ENCODE measurements at places on chromosomes 3 and 15.

DNA sequence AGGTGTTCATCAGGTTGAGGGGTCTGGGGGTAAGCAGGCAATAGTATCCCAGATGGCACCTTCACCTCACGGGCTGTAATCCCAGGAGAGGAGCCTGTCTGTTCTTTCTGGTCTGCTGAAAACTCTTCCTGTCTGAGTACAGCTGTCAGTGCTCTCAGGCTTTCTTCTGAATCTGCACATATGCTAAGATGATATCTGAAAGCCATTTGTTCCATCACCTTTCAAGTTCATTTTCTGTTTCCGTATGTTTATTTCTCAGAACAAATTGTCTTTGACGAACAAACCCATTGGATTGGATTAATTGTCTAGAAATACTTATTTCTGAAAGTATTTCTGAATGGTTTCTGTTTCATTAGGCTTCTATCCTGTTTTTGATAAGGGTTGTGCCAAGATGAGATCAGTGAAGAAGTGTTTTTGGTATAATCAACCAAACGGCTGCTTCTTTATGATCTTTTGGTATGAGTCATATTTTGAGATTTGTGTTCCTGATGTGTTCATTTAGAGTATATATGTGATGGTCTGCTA, 13.3 kb downstream of the ZNF592 start:
- no peak for DNase-seq

DNA sequence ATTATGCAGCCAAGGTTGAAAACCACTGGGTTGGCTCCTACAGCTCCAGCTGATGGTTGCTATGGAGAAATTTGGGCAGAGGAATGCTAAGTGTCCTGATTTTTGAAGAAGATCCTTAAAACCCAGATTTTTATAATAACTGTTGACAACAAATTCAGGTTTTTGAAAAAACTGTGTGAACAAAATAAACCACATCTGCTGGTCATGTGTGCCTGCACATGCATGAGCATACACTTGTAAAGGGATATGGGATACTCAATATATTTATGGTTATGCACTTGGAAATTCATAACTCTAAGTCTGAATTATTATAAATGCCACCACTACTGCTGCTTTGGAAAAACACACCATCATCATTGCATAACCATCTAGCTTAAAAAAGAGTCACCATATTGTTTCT, 133.7 kb downstream of the THRB start:
- DNase-seq: no peak

- no peak for DNase-seq
Observed at GRCh38 chr3:53846851-53847155, 435 bp downstream of the IL17RB start.

DNA sequence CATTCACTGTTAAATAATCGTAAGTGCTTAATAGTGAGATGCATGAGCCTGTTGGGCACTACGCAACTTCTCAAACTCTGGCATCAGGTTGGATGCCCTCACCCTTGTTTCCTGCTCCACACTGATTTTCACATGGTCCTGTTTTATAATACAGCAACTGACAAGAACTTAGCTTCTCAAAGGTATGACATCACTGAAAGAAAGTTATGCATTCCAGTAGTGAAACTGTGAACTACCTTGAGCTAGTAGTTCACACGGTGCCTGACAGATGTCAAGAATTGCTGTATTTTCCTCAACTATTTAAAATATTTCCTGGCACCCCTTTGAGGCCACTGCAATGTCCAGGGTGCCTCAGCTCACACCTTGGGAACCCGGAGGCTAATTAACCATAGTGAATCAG, 327.5 kb downstream of the RORA start:
- no peak for DNase-seq

DNA sequence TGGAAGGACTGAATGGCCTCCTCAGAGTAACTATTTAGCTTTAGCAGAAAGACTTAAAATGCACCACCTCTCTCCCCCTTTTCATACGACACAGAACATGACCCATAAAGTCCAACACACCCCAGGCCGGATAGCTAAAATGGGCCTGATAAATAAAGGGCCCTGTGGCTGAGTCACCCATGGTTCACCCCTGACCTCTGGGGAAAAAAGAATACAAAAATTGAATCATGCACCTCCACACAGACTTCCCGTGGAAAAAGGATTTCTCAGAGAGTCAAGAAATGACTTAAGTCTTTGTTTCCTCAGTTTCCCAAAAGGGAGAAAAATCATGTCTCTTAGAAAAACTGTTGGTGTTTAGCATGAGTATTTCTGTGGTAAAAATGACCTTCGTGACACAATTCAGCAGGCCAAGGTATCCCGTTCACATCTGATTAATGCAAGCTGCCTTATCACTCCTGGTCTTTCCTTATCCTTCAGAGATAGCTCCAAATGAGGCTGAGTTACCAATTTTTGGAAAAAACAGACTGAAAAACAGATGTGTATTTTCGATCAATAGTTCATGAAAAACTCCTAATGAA, 34.0 kb upstream of the ARHGEF3 start:
- DNase-seq: no peak

DNA sequence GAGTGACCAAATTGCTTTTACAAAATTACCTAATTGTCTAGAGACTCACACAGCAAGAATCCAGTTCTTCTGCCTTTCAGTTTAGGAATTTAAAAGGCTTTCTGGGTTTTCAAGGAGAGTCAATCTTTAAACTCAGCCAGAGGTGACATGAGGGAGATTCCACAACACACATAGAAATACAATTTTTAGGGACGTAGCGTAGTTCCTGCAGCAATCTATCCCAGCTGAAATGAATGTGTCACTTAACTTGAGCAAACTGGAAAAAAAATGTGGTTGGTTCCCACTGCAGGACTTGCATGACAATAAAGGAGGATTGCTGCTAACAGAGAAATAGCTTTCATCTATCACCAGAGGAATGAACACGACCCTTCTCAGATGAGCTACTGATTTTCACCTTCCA, 269.7 kb downstream of the OTOL1 start:
- DNase-seq: no peak

DNA sequence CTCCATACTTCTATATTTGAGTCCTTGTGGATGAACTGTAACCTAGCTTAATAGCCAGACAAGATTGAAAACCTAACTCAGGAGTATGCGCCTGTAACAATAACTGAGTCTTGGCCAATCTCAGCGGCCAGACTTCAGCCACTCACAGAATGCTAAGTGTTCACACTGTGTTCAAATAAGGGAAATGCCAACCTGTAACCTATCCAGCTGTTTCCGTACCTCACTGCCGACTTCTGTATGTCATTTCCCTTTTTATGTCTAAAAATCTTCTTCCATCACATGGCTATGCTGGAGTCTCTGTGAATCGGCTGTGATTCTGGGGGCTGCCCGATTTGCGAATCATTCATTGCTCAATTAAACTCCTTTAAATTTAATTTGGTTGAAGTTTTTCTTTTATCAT, 169.2 kb downstream of the NFKBIZ start:
- no peak for DNase-seq

DNA sequence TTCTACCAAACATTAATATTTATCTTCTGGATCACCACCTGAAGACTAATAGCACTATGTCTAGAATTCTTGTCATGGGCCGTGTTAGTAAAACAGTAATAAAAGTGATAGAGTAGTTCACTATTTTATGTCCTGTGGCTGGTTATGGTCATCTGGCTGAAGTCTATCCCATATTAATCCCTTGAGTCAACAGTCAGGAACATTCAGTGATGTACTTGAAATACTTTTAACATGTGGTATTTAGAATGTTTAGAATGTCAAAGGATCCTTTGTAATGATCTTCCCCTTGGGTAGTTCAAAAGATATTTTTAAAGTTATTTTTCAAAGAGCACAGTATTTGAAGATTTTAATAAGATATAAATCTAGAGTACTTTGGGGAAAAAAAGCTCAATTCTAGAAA, 117.0 kb downstream of the MBNL1 start:
- peak; percentile 63 for DNase-seq

GRCh38 chr15:44713006-44713966, 2.0 kb downstream of the B2M start:
- peak; percentile 48 for DNase-seq

GRCh38 chr3:98972155-98972554, 70.7 kb upstream of the DCBLD2 start:
- DNase-seq: peak; percentile 83

- no peak for DNase-seq
Observed at GRCh38 chr3:165918657-165918979, 81.4 kb upstream of the BCHE start.

GRCh38 chr15:74175271-74176191, 2.0 kb downstream of the ISLR start:
- no peak for DNase-seq

GRCh38 chr3:177563243-177563780, 366.0 kb upstream of the TBL1XR1 start:
- DNase-seq: peak; percentile 48

DNA sequence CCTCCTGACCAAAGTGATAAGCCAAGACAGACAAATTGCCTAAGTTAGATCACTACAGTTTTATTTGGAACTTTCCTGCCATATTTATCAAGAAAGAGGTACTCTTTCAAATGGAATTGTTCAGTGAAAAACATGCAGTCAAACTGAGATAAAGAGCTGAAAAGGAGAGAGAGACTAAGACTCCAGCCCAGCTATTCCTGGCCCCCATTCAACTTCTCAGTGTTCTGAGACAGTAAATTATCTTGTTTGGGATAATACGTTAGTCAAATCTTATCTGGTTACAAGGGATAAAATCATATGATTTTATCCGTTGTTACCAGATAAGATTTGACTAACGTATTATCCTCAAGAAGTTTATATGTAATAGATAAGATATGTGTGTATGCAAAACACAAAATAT, 67.6 kb upstream of the CMC1 start:
- DNase-seq: no peak

GRCh38 chr3:168044049-168044448, 51.7 kb downstream of the GOLIM4 start:
- no peak for DNase-seq

DNA sequence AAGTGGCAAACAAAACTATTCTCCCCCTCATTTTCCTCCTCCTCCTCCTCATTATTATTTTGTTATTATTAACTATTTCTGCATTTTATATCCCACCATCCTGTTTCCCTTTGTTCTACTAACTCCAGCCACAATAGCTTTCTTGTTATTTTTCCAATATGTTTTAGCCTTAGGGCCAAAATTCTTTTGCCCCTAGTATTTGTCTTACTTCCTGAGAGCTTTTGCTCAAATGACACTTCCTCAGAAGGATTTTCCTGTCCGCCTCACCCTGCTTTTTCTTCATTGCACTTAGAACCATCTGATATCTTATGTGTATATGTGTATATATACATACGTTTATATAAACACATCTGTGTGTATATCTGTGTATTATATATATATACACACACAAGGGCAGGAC, 32.7 kb upstream of the NUDT16 start:
- no peak for DNase-seq

GRCh38 chr3:116007000-116007399, 383.7 kb downstream of the GAP43 start:
- no peak for DNase-seq

DNA sequence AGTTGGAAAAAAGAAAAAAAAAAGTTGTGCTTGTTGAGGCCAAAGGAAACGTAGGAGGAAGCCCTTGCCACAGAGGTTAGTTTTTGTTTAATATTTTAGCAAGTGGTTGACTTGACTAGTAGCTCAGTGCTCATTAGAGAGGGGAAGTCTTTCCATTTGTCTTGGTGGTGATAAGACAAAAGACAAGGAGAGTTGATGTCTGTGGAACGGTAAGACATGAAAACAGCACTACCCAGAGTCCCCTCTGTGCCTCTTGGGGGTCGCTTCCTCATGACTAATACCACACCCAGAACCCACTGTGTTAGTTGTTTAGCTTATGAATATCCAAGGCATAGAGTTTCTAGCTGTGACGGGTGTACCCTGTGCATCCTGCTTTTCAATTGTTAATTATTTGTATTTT, 211.4 kb downstream of the ITPR1 start:
- no peak for DNase-seq

- no peak for DNase-seq
Observed at GRCh38 chr15:48569591-48570302, 75.8 kb downstream of the FBN1 start.

GRCh38 chr15:45157974-45158373, 28.2 kb downstream of the DUOX1 start:
- DNase-seq: peak; percentile 75

- peak; percentile 12 for DNase-seq
Observed at GRCh38 chr3:134111616-134112015, 81.9 kb upstream of the SLCO2A1 start.

- no peak for DNase-seq
Observed at GRCh38 chr3:42314411-42314810, 48.4 kb upstream of the CCK start.

DNA sequence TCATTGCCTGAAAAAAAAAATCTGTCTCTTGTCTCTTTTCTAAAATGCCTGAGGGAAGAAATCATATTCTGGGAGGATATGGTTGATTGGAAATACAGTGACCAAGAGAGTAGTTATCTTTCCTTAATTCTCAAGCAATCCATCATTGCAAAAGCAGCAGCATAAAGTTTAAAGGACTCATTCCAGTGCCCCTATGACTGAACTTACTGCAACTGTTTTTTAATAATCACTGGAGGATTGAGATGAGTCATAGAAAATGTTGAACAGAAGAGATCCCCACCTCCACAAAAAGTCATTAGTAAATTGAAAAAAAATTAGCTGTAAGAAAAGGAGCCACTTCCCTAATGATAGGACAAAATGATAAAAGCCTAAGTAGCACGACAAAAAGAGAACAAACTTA, 121.5 kb downstream of the SLC9A9 start:
- peak; percentile 30 for DNase-seq

GRCh38 chr3:144989807-144990206, 1018.2 kb downstream of the DIPK2A start:
- DNase-seq: peak; percentile 47

DNA sequence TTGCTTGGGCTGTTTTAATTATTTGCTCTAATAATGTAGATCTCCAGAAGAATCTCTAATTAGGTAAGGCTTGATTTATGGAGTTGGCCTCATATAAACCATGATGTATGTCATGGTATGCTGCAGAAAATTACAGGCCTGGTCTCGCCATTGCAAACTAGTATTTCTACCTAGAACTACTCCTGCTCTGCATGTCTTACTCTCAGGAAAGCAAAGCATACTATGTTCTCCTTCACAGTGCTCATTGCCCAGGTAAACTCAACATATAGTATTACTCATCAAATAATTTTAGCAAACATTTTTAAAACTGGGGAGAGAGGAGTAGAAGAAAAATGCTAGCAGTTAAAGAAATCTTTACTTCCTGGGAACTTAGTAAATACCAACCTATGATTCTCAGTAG, 90.7 kb downstream of the FILIP1L start:
- no peak for DNase-seq

GRCh38 chr3:150376001-150376848, 31.9 kb upstream of the TSC22D2 start:
- peak; percentile 95 for DNase-seq

DNA sequence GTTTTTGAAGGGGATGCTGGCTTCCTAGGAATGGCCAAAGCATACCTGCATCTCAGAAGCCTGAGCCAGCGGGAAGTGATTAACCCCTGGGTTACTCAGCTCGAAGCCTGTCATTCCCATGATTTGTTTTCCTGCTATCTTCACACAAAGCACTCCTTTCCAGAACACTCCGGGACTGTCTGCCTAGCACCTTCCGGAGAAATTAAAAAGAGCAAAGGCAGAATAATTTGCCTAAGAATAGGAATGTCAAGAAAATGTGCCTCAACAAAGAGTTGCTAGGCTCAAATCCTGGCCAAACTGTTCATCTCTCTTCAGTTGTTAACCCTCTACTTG, 34.1 kb downstream of the TPM1 start:
- DNase-seq: no peak

GRCh38 chr15:95603802-95604201, 726.7 kb upstream of the NR2F2 start:
- no peak for DNase-seq

Measured in adipocyte (in vitro differentiated cells).